Erythroblast (primary cell): ENCODE measurements at places on chromosomes 4 and X.

- peak; percentile 6 for DNase-seq
These were observed 33.7 kb upstream of the MSL3 start for GRCh38 chrX:11724122-11725017.

GRCh38 chr4:80073473-80074008 lies 512 bp upstream of the ANTXR2 start:
- DNase-seq, result no peak

DNA sequence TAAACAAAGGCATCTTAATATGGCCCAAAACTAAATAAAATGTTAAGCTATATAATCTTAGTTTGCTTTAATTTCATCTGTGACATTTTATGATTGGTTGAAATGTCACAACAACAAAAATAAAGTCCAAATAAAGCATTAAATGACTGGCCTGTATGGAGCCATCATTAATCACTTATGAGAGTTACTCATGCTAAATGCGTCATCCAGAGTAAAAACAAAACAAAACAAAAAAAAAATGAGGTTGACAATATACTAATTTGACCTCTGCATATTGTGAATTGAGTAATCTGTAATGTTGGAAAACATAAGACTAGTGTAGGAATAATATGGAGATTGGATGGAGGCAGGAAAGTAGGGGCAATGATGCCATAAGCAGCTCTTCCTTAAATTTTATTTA lies 139.7 kb downstream of the MAPK10 start:
- DNase-seq, result no peak

DNA sequence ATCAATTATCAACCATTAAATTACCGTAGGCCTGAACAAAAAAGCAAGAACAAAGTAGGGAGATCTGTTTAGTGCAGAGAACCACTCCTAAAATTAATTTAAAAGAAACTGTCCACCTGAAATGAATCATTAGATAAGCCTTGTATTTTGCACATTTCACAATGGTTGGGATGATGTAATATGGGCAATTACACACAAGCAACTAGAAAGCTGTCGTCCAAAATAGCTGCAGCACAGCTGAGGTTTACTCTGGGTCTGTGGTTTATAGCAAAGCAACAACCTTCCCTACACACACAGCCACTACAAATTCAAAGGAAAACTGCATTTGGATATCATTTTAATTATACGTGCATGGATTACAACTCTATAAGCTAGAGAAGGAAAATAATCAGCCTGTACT lies 28.5 kb downstream of the PCDH19 start:
- DNase-seq, result no peak

GRCh38 chr4:72587334-72587733 lies 18.3 kb upstream of the ADAMTS3 start:
- DNase-seq, result no peak
